Stimulated activated CD8-positive, alpha-beta memory T cell treated with anti-CD3 and anti-CD28 coated beads, Interleukin-15, amount 100 ng/mL, for 1 hour (primary cell): ENCODE measurements at places on chromosomes 3 and 15.

DNA sequence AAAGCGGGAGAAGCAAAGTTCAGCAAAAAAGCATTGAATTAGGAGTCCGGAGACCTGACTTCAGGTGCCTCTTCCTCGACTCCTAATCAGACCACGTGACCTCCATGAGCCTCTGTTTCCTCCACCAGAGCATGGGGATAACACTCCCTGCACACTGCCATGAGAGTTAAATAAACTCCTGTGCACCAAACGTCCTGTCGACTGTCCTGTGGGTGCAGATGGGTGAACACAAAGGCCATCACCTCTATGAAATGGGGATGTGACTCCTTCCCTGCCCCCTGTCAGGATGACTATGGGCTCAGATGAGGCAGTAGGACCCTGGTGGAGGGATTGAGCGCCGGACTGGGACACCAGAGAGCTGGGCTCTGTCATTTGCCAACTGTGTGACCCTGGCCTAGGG, 13.5 kb upstream of the TSPAN3 start:
- DNase-seq: no peak

GRCh38 chr3:62892951-62893350, 17.7 kb upstream of the CADPS start:
- DNase-seq: no peak

DNA sequence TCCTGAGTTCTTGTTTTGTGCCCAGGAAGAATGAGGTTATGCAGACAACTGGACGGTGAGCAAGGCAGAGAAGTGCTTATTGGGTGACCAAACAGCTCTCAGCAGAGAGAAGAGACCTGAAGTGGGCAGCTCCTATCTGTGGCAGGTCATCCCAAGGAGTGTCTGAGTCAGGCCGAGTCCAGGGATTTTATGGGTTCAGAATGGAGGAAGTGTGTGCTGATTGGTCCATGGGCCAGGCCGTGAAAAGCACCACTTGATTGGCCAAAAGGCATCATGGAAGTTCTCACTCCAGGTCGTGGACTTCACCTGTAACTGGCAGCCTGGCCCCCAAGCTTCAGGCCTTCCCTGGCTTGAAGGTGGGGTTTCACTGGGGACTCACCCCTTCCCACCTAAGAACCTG, 74.5 kb downstream of the NR1D2 start:
- no peak for DNase-seq

DNA sequence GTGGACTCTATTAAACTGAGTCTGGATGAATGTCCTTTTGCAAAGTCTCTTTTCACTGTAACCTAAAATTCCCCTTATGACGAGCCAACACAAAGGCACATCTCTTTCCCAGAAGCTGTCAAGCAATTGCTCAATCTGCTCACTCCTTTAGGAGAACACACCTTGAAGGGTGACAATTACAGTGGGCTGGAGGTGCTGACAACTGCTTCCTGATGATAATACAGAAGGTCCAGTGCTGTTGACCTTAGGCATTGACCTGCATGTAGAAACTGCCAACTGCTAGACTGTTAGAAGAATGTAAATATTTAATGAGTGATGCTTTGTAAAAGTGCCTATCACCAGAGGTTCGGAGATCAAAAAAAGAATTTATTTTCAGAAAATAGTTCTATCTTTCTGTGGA, 757.7 kb downstream of the GRM7 start:
- no peak for DNase-seq

DNA sequence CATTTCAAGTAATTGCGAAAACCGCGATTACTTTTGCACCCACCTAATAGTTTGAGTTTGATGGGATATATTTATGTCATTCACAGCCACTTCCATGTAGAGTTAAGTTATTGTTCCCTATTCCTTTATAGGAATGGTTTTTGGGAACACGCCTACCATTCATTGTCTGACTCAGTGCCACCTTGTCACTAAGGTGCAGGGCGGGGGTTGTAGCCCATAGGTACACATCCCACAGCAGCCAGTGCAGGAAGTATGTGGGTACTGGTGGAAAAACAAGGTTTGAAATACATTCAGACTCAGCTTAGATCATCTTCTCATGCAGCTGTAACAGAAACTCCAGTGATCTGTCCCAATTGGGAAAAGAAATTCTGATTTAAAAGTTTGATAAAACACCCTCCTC, 48.2 kb upstream of the CFAP161 start:
- DNase-seq: no peak

- no peak for DNase-seq
These were observed 65.6 kb downstream of the SYNPR start for GRCh38 chr3:63343674-63344073.

GRCh38 chr3:141332416-141332815, 35.9 kb upstream of the ZBTB38 start:
- DNase-seq: no peak

DNA sequence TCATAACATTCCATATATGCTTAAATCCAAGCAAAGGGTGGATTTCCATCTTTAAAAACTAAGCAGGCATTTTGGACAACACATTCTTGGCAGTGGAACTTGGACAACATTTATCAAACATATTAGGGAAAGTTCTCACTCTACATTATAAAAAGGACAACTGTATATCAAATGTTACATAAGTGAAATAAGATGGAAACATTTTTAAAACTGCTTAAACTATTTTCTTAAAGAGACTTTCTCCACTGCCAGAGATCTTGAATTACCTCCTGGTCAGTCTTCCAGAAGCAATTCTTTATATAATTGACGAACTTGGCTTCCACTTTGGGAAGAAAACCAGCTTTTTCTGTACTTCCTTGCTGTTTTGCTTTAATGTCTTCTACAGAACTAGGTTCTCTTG, 109.3 kb downstream of the NEO1 start:
- no peak for DNase-seq

DNA sequence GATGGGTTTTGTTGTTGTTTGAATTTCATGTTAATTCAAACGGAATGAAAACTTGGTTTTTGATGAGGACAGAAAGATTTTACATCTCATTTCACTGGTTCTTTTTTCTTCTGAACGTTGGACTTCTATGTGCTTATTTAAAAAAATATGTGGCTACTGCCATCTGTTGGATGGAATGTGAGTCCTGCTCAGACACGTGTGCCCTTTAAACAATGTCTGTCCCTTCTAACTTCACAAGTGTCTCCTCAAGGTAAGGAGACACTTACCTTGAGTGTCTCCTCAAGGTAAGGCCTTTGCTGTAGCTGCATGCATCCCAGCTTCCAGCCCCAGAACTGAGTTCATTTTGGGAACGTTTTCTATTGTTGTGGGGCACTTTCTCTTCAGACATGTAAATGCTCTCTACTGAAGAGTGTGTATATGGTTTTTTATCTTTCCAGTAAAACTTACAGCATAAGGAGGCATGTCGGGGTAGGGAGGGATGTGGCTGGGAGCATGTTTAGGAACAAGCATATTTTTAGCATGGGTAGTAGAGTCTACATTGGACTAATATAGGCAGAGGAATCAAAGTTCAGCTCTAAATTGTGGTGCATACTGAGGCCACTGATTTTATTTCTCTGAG, 63.1 kb upstream of the UBE3A start:
- DNase-seq: no peak

DNA sequence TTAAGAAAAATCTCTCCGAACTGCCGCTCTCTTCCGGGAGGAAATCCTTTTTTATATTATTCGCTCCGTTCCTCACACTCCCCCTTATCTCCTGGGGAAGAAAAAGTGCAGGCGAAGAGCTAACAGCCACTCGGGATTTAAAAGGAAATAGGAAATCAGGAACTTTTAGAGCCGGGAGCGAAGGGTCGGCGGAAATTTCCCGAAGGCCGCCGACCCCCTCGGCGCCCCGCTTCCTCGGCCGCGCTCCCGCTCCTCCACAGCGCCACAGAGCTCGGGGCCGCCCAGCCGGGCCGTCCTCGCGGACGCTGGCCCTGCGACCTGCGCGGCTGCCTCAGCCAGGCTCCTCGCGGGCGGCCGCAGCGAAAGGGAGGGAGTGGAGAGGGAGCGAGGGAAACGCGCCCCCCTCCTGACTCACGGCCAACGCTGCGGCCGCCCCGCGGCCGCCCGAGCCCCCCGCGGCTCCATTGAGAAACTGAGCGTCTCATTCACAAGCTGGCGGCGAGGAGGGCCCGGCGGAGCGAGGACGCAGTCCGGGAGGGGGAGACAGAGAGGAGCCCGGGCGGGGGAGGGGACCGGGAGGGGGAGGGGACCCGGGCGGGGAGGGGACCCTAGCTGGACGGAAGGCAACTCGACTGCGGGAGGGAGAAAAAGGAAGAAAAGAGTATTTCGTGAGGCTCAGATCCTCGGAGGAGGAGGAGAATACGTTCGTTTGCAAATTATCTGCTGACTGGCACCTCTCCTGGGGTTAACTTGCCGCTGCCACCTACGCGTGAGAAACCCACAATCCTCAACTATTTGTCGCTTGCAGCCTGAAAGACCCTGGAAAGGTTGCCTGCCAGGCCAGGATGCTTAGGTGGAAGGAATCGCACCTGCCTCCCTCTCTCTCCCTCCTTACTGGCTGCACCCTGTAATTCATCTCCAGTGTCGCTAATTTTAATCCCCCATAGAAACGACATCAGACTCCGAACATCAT, at the start of gene PTPN9:
Gene PTPN9, minus strand, starts transcription at position 368 of the 973 bp plus-strand sequence. CDS start 539 bp downstream, outside the sequence.
- DNase-seq: peak; percentile 49

GRCh38 chr3:192409838-192410683, 317.3 kb downstream of the FGF12 start:
- no peak for DNase-seq

DNA sequence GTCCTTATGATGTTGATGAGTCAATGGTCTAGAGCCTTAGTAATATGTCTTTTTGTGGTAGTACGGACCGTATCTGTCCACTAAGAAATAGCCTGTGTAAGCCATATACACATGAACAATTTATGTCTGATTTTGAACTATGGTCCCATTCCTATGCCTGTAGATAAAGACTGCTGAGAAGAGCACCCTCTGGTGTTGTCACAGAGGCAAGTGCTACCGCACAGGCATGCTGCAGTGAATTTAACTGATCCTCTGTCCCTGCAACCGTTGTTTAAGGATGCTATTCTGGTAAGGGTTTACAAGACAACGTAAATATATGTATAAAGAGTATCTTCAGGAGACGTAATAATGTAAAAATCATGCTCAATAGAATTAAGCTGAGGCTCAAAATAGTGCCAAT, 170.7 kb downstream of the UBE3A start:
- no peak for DNase-seq
